ENCODE measurements at places on chromosomes 12 and 14.

DNA sequence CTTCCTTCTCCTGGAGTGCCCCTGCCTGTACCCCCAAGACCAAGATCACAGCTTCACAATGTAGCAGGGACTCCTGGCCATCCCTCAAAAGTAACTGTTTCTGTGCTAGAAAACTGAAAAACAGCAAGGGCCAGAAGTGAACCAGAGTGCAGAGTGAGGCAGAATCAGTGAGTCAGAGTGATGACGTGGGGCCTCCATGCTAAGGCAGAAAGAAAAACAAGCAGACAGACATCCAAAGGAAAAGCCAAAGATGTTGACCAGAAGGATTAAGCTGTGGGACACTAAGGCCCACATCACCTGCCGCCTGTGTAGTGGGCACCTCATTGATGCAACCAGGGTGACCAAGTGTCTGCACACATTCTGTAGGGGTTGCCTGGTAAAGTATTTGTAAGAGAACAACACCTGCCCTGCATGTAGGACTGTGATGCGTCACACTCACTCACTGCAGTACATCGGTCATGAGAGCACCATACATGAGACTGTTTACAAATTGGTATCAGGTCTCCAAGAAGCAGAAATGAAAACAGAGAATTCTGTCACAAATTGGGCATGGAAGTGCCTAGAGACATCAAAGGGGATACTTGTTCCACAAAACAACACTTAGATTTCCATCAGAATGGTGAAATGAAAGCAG, 51.2 kb downstream of the ARMH4 start:
- DNase-seq = peak; percentile 53

GRCh38 chr14:51860825-51861499, 550 bp downstream of the GNG2 start:
- peak; percentile 23 for DNase-seq

DNA sequence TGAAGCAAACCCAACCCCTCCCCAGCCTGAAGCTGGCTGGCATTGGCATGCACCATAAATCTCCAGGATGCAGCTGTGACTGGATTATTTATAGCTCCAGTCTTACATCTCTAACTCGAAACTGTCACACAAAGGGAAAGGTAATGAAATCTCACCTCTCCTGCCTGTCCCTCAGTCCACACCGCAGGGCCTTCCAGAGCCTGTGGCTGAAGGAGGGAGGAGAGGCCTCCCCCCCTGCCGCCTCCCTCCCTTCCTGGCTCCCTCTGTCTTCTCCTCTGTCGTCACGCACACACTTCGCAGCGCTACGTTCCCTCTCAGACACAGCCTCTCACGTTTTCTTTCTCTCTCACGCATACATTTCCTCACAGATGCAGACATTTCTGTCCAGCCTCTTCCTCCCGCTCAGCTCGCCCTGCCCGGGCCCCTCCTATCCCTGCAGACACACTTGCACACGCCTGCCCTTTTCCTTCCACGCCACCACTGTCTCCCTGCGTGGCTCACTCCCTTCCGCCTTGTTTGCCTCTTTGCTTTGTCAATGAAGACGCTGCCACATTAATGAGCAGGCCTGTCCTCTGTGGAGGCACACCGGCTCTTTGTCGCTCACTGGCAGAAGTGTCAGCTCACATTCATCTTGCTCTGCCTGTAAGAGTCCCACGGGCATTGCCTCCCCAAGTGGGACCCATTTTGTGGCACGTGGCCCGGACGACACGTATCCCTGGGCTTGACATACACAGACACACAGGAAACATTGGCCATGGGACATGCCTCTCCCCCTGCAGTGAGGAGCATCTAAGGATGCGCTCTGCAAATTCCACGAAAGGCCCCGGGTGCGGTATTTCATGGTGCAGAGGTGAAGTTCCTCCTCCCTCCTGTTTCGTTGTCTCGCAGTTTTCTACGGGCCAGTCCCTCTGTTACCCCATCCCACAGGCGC, 27.9 kb downstream of the IRF2BPL start:
- peak; percentile 68 for DNase-seq

DNA sequence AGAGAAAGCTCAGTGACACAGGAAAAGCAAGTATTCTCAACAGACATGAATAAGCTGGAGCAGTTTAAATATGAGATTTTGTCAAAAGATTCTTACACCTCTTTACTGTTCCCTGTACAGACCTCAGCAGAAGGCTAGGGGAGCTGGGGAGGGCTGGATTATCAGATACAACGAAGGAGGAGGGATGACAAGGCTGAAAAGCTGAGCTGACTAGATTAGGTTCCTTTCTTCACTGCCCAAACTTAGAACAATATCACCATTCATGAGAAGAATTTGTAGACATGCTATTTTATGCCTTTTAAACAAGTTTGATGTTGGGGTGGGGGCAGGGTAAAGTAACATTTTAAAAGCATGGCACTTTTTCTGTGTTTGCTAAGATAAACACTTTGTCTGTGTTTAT, 611.1 kb downstream of the AACS start:
- no peak for DNase-seq

- no peak for DNase-seq
These were observed 76.7 kb downstream of the NCOR2 start for GRCh38 chr12:124490584-124491305.

DNA sequence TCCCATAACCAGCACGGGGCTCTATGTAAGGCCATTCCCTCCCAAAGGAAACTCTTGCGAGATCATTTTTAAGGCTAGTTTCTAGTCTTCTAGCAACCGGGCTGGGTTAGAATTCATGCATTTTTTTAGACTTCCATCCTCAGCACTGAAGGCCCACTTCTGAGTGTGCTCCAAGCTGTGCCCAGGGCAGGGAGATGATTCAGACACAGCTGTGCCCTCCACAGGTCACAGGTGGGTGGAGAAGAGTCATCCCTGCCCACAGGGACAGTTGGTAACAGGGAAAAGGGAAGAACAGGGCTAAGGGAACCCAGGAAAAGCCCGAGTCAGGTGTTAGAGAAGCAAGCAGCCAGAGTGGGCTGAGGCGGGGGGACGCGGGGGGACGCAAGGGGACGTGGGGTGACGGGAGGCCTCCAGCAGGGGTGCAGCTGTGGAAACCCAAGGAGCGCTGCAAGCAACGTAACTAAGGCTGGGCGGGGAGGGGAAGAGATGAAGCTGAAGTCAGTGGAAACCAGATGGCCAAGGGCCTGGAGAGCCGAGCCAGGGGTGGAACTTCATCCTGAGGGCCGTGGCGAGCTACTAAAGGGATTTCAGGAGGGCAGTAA, 27.2 kb upstream of the PPP2R5C start:
- DNase-seq = no peak

GRCh38 chr14:33230021-33230420, 291.3 kb downstream of the NPAS3 start:
- no peak for DNase-seq

DNA sequence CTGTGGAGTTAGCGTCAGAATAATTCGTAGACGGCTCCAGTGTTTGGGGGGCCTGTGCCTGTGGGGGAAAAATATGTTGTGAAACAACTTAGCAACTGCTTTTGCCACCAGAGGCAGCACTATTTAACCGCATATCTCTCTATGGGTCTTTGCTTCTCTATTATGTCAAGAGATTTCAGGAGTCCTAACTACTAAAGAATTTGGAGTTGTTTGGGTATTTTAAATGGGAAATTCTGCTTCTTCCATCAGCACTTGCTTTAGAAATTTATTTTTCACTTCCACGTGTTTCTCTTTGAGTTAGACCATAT, 594 bp upstream of the CLEC14A start:
- DNase-seq = no peak

GRCh38 chr12:51686727-51687126, 95.7 kb downstream of the SCN8A start:
- DNase-seq = no peak

- no peak for DNase-seq
These were observed 81.8 kb upstream of the PTPRB start for GRCh38 chr12:70719071-70719470.

- DNase-seq = peak; percentile 70
These were observed 13.0 kb upstream of the TMED2 start for GRCh38 chr12:123571343-123571813.

- DNase-seq = no peak
These were observed 66.3 kb downstream of the SRRM4 start for GRCh38 chr12:119047641-119048040.

DNA sequence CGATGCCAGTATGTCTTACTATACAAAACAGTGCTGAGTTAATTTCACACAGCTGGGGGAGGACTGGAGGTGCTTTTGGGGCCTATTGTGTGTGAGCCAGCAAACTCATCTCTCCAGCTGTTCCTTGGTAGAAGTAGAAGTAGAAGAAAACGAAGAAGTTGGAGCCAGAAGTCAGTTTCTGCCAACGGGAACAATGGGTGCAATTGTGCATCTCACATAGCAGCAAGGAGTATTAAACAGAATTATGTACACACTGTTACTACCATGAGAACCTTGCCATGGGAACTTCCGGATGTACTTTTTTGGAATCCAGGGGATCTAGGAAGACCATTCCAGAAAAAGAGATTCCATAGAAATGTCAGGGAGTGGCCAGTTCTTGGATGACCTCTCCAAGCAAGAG, 88.6 kb downstream of the VCPKMT start:
- no peak for DNase-seq

GRCh38 chr14:52846591-52846990, 55.2 kb upstream of the GNPNAT1 start:
- DNase-seq = no peak

DNA sequence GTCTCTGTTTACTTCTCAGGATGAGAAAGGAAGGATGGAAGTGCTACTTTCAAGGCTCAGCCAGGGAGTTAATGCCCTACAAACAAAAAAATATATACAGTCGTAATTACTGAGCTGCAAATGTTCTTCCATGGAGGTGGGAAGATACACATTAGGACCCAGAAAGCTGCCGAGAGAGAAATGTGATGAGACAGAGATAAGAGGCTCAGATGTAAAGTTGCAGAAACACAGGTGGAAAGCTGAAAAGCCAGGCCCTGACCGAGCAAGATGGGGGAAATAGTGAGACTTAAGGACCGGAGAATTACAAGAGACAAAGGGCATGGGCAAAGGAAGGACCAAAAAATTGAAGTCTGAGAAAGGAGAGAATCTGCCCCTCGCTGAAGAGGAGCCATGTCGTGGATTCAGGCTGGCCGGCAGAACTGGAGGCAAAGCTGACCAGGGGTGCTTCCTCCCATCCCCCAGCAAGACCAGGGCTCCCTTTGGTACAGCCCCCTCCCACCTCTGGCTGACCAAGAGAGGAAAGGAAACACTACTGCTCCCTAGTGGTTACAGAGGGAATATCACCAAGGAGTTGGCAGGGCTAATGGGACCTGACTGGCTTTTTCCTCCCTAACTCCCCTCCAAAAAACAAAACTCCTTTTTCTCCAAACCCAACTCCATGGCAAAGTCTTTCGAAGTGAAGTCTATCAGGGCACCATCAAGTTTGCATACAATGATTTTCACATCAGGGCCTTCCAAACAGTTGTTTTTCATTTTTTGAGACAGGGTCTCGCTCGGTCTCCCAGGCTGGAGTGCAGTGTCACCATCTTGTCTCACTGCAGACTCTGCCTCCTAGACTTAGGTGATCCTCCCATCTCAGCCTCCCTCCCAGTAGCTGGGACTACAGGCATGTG, 12.1 kb downstream of the ZFHX2 start:
- DNase-seq = peak; percentile 67

GRCh38 chr12:4742416-4742970, 22.3 kb downstream of the GALNT8 start:
- DNase-seq = no peak

GRCh38 chr12:131592972-131593371, 117.9 kb upstream of the SFSWAP start:
- no peak for DNase-seq

GRCh38 chr12:68175557-68176061, 16.1 kb upstream of the IFNG start:
- DNase-seq = no peak

- no peak for DNase-seq
These were observed 199.0 kb downstream of the DUSP6 start for GRCh38 chr12:89153341-89153740.

GRCh38 chr14:75427482-75428229, at the start of gene JDP2:
Gene JDP2 (plus strand): TSS chr14:75428022. CDS start chr14:75437921, 9,899 bp downstream.
- peak; percentile 87 for DNase-seq
